IMR-90 (cell line): ENCODE measurements at places on chromosomes 13 and 19. TPM values are rescaled to one million over a fixed set of nuclear protein-coding genes. Genes with fewer than 3 reads are reported as not detected.
A peak's percentile ranks its signal among the peaks of the same experiment; 100 is the strongest.

DNA sequence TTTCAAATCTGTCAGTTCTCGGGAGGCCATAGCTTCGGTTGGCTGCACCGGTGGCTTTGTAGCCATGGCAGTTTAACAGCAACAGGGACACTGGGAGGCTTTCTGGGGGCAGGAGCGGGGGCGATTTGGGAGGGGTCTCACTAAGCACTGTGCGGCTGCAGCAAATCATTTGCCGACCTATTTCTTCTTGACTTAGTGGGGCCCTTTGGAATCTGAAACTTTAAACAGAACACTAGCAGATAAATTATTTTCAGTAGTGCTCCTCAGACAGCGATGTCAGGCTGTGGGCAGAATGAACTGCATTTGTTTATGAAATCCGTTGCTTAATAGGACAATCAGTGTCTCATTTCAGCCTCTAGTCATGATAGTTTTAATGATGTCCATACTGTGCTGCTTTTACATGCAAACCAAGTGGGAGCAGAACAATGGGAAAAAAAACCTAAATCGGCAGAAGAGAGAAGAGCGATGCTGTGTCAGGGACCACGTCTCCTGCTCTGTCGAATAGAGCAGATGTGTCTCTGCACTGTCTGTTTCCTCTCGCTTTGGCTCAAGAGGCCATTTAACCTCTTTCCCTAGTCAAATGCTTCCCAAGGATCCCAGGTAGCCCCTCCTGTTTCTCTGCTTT lies 211.9 kb downstream of the OLFM4 start:
- H3K36me3 ChIP-seq: no peaks in the 10 kb centered on the region
- no peak overlapping the region for H3K4me3 ChIP-seq
- DNase-seq: no peak
- no peak overlapping the region for H3K27ac ChIP-seq
- H3K4me1 ChIP-seq: no peaks in the 10 kb centered on the region

The C1QTNF9B gene
- 0.56 and 0.72 TPM in 2 replicates for total RNA-seq

- H3K4me1 ChIP-seq: no peaks in the 10 kb centered on the region
- DNase-seq: no peak
- no peaks in the 10 kb centered on the region for H3K36me3 ChIP-seq
- H3K4me3 ChIP-seq: no peak overlapping the region
- H3K27me3 ChIP-seq: no peaks in the 10 kb centered on the region
- no peak overlapping the region for H3K27ac ChIP-seq
Measured at GRCh38 chr13:111546921-111547675, 226.7 kb downstream of the TEX29 start.

GRCh38 chr19:44905437-44906160 lies at the start of gene APOE:
APOE (plus strand) TSS chr19:44905796; CDS start chr19:44906625, 829 bp downstream.
- no peak for DNase-seq
- peak within 1 kb of the TSS; percentile 22 for H3K4me3 ChIP-seq
- peaks cover 8% of the 10 kb centered on the region for H3K27me3 ChIP-seq
- H3K36me3 ChIP-seq: peaks cover 13% of the 10 kb centered on the region
- H3K27ac ChIP-seq: no peak within 1 kb of the TSS

The PABPC3 gene
- under 0.01 and 0.18 TPM in 2 replicates for total RNA-seq

DNA sequence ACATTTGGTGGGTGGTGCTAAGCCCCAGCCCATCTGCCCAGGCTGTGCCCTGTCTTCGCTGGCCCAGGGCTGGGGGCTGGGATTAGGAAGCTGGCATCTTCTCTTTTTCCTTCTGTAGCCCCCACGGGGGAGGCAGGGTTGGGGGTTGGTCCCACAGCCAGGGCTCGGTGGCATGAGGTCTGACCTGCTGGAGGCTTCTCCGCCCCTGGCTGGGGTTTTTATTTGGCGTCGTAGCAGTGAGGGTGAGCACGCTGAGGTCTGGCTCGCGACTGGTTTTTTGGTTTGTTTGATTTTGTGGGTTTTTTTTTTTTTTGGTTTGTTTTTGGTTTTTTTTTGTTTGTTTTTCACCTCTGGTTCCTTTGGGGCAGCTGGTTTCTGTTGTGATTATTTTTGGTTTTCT lies 14.7 kb downstream of the ZNF574 start:
- no peak for DNase-seq
- H3K27ac ChIP-seq: no peak overlapping the region
- peaks cover 12% of the 10 kb centered on the region for H3K4me1 ChIP-seq
- no peaks in the 10 kb centered on the region for H3K36me3 ChIP-seq
- no peak overlapping the region for H3K4me3 ChIP-seq

GRCh38 chr13:111093634-111094033 lies 21.5 kb upstream of the ARHGEF7 start:
- H3K27me3 ChIP-seq: peaks cover 68% of the 10 kb centered on the region
- DNase-seq: no peak
- no peak overlapping the region for H3K4me3 ChIP-seq
- no peaks in the 10 kb centered on the region for H3K4me1 ChIP-seq

- H3K4me1 ChIP-seq: no peaks in the 10 kb centered on the region
- no peaks in the 10 kb centered on the region for H3K36me3 ChIP-seq
- no peak overlapping the region for H3K27ac ChIP-seq
- H3K4me3 ChIP-seq: no peak overlapping the region
Measured at GRCh38 chr13:39976481-39976880, 321.0 kb downstream of the COG6 start.

The NLRP11 gene
- total RNA-seq: not detected in 2 replicates

The DIAPH3 gene
- total RNA-seq: 9.3 and 16.1 TPM in 2 replicates

- H3K27ac ChIP-seq: no peak overlapping the region
- H3K4me3 ChIP-seq: no peak overlapping the region
- H3K36me3 ChIP-seq: peaks cover 8% of the 10 kb centered on the region
- no peaks in the 10 kb centered on the region for H3K27me3 ChIP-seq
- H3K4me1 ChIP-seq: peaks cover 5% of the 10 kb centered on the region; the same call in 1 of the 2 replicates
Measured at GRCh38 chr19:19475849-19476828, 39.2 kb downstream of the TSSK6 start.

The LIG4 gene
- 7.2 and 11.7 TPM in 2 replicates for total RNA-seq

GRCh38 chr13:48681905-48682304 lies 28.2 kb downstream of the CYSLTR2 start:
- no peak overlapping the region for H3K4me3 ChIP-seq
